Hindlimb muscle (tissue), 1 donor: ENCODE measurements at places on chromosomes 12 and 14.
A peak's percentile ranks its signal among the peaks of the same experiment; 100 is the strongest.

GRCh38 chr12:68746572-68747180, 700 bp downstream of the SLC35E3 start:
- DNase-seq, result peak; percentile 51

- no peak for DNase-seq
Observed at GRCh38 chr12:24280056-24280842, 330.8 kb upstream of the SOX5 start.

- DNase-seq, result no peak
Observed at GRCh38 chr12:62522984-62523383, 56.4 kb downstream of the MON2 start.

GRCh38 chr12:54569072-54569471, 19.4 kb downstream of the PPP1R1A start:
- DNase-seq, result no peak

GRCh38 chr14:105091517-105092170, 26.4 kb upstream of the GPR132 start:
- no peak for DNase-seq
